ENCODE measurements at places on chromosomes 1 and 21.
A peak's percentile ranks its signal among the peaks of the same experiment; 100 is the strongest.

GRCh38 chr1:54372978-54373377 is 33.2 kb downstream of the SSBP3 start:
- no peak for DNase-seq

DNA sequence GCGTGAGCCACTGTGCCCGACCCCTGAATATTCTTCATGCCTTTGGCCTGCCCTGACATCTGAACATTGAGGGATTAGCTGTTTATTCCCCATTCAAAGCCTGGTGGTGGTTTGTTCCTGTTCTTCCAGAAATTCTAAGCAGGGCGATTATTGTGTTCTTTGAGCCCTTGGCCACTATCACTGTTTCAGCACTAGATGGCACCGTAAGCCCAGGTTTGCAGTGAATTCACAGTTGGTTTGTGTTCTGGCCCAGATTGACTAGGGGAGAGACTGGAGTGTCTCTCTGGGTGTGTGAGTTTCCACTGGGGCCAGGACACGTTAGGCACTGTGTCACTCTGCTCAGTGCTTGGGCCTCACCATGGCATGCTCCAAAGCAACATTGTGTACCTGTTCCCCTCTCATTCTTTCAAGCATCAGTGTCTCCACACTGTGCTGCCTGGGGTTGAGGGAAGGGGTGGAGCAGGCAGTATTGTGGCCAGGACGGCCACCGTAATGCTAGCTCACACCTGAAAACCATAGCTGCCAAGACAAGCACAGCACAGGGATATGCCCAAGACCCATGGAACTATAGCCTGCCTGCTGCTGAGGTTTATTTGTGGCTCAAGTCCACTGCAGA is 52.7 kb downstream of the PKN2 start:
- peak; percentile 73 for DNase-seq

GRCh38 chr1:172638249-172638648 is 20.7 kb upstream of the FASLG start:
- DNase-seq: no peak

- no peak for DNase-seq
Measured at GRCh38 chr1:119542492-119542946, 35.5 kb downstream of the HSD3B1 start.

All from hematopoietic multipotent progenitor cell treated with erythropoietin and hydrocortisone succinate and interleukin-3 and kit ligand, for 17 days (in vitro differentiated cells).